ENCODE measurements at places on chromosomes 16 and 17.

GRCh38 chr17:48244814-48245213 is 137.2 kb downstream of the SNX11 start:
- no peak for DNase-seq
- peaks cover 19% of the 10 kb centered on the region for H3K4me1 ChIP-seq
- no peaks in the 10 kb centered on the region for H3K36me3 ChIP-seq
- H3K27me3 ChIP-seq, result no peaks in the 10 kb centered on the region

DNA sequence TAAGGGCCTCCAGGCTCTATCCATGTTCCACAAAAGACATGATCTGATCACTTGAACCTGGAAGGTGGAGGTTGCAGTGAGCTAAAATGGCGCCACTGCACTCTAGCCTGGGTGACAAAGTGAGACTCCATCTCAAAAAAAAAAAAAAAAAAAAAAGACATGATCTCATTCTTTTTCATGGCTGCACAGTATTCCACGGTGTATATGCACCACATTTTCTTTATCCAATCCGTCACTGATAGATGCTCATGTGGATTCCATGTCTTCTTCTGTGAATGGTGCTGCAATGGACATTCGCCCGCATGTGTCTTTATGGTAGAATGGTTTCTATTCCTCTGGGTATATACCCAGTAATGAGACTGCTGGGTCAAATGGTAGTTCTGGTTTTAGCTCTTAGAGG is 124.4 kb downstream of the ANKRD11 start:
- H3K4me3 ChIP-seq, result no peak overlapping the region
- no peak for DNase-seq
- peaks cover 86% of the 10 kb centered on the region for H3K4me1 ChIP-seq
- H3K27ac ChIP-seq, result no peak overlapping the region
- peaks cover 7% of the 10 kb centered on the region for H3K36me3 ChIP-seq

DNA sequence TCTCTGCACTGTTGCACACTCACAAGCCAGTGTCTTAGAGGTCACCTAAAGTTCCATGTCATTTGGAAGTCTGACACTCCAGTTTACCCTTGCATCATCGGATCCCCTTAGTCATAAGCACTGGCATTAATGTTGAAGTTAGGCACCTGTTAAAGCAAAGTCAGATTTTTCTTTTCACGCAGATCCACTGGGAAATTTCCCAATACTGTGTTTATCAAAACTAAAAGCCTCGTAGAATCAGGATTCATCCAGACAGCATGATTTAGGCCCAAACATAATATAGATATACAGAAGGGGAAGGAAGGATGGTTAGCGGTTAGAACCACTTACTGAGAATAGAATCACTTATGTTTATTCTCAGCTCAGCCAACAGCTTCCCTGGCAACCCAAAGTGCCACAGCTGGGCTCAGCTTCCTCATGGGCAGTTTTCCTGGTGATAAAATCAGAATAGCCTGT is 30.1 kb upstream of the HAPSTR1 start:
- H3K4me3 ChIP-seq, result no peak overlapping the region
- DNase-seq, result no peak
- no peaks in the 10 kb centered on the region for H3K4me1 ChIP-seq
- no peaks in the 10 kb centered on the region for H3K36me3 ChIP-seq
- no peak overlapping the region for H3K27ac ChIP-seq
- peaks cover 4% of the 10 kb centered on the region for H3K27me3 ChIP-seq

GRCh38 chr17:76369804-76370203 is 14.6 kb upstream of the SPHK1 start:
- no peaks in the 10 kb centered on the region for H3K36me3 ChIP-seq
- H3K4me1 ChIP-seq, result no peaks in the 10 kb centered on the region
- H3K27ac ChIP-seq, result no peak overlapping the region
- H3K27me3 ChIP-seq, result peaks cover 13% of the 10 kb centered on the region

GRCh38 chr16:60720060-60720459 is 1316.2 kb downstream of the CDH8 start:
- H3K27me3 ChIP-seq, result no peaks in the 10 kb centered on the region
- H3K4me3 ChIP-seq, result no peak overlapping the region
- H3K4me1 ChIP-seq, result no peaks in the 10 kb centered on the region
- H3K36me3 ChIP-seq, result no peaks in the 10 kb centered on the region
- no peak for DNase-seq

- no peak for DNase-seq
- peaks cover 49% of the 10 kb centered on the region for H3K4me1 ChIP-seq
- peak overlapping the region; percentile 44 for H3K4me3 ChIP-seq
- H3K36me3 ChIP-seq, result peaks cover 23% of the 10 kb centered on the region
- peak overlapping the region; percentile 81 for H3K27ac ChIP-seq
These were observed 19.2 kb downstream of the GJD3 start for GRCh38 chr17:40345161-40345993.

DNA sequence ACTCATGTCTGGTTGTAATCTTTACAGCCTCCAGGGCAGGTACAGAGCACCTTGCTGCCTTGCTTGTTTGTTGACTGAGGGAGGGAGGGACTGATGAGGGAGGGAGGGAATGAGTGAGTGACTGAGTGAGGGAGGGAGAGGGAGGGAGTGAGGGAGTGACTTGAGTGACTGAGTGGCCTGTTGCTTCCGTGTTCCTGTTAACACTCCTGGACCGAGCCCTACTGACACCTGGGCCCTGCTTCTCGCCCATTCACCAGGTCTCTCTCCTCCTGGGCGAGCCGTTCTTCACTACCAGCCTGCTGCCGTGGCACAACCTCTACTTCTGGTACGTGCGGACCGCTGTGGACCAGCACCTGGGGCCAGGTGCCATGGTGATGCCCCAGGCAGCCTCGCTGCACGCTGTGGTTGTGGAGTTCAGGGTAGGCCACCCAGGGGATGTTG is 41.2 kb downstream of the PRMT7 start:
- no peak overlapping the region for H3K4me3 ChIP-seq
- peaks cover 10% of the 10 kb centered on the region for H3K4me1 ChIP-seq
- H3K27ac ChIP-seq, result no peak overlapping the region
- no peak for DNase-seq
- no peaks in the 10 kb centered on the region for H3K27me3 ChIP-seq

GRCh38 chr17:34667656-34668055 is 88.3 kb downstream of the TMEM132E start:
- no peak overlapping the region for H3K27ac ChIP-seq
- peaks cover 39% of the 10 kb centered on the region for H3K27me3 ChIP-seq
- H3K4me3 ChIP-seq, result no peak overlapping the region
- H3K36me3 ChIP-seq, result no peaks in the 10 kb centered on the region

- DNase-seq, result no peak
- H3K4me3 ChIP-seq, result no peak overlapping the region
- H3K27ac ChIP-seq, result no peak overlapping the region
- peaks cover 2% of the 10 kb centered on the region for H3K27me3 ChIP-seq
- no peaks in the 10 kb centered on the region for H3K36me3 ChIP-seq
These were observed 14.1 kb downstream of the ARHGEF15 start for GRCh38 chr17:8324132-8324531.

DNA sequence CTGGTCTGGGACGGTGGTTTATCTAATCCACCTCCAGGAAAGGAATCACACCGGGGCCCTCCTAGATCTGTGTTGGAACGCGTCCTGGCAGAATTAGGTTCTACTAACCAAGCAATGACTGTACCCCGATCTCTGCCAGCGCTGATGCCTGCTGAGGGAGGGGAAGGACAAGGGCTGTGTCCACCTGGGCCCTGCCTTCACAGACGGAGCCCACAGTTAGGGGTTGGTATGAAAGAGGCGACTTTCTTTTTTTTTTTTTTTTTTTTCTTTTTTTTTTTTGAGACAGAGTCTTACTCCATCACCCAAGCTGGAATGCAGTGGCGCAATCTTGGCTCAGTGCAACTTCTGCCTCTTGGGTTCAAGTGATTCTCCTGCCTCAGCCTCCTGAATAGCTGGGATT is 9.9 kb upstream of the KRT19 start:
- peaks cover 26% of the 10 kb centered on the region for H3K27me3 ChIP-seq
- no peak overlapping the region for H3K4me3 ChIP-seq
- H3K27ac ChIP-seq, result no peak overlapping the region

- no peak overlapping the region for H3K27ac ChIP-seq
- H3K4me3 ChIP-seq, result peak overlapping the region; percentile 42
- DNase-seq, result peak; percentile 24
- H3K36me3 ChIP-seq, result no peaks in the 10 kb centered on the region
- peaks cover 57% of the 10 kb centered on the region for H3K27me3 ChIP-seq
- H3K4me1 ChIP-seq, result peaks cover 36% of the 10 kb centered on the region
These were observed 2.6 kb upstream of the GRIN2C start for GRCh38 chr17:74862108-74862901.

DNA sequence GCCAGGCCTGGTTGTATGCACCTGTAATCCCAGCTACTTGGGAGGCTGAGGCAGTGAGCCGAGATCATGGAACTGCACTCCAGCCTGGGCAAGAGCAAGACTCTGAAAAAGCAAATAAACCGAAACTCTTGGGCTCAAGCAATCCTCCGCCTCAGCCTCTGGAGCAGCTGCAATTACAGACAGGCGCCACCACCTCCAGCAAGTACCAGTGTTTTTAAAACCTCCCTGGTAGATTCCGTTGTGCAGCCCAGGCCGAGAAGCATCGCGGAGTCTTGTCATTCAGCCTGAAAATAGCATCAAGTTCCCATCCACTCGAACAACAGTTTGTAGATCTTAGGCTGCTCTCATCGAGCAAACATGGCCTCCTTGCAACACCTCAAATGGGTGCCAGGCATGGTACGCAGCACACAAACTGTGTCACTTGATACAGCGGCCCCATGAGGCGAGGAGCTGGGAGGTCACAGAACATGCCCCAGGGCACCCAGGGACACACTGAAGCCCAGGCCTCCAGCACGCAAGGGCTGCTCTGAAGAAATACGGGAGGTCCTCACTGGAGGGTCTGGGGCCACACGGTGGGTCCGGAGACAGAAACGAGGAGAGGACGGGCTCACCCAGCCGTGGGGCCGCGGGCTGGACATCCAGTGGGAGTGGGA is 18.1 kb downstream of the TMC6 start:
- H3K36me3 ChIP-seq, result peaks cover 82% of the 10 kb centered on the region
- H3K27ac ChIP-seq, result no peak overlapping the region
- H3K4me1 ChIP-seq, result peaks cover 3% of the 10 kb centered on the region
- DNase-seq, result no peak
- H3K4me3 ChIP-seq, result no peak overlapping the region
- H3K27me3 ChIP-seq, result no peaks in the 10 kb centered on the region

DNA sequence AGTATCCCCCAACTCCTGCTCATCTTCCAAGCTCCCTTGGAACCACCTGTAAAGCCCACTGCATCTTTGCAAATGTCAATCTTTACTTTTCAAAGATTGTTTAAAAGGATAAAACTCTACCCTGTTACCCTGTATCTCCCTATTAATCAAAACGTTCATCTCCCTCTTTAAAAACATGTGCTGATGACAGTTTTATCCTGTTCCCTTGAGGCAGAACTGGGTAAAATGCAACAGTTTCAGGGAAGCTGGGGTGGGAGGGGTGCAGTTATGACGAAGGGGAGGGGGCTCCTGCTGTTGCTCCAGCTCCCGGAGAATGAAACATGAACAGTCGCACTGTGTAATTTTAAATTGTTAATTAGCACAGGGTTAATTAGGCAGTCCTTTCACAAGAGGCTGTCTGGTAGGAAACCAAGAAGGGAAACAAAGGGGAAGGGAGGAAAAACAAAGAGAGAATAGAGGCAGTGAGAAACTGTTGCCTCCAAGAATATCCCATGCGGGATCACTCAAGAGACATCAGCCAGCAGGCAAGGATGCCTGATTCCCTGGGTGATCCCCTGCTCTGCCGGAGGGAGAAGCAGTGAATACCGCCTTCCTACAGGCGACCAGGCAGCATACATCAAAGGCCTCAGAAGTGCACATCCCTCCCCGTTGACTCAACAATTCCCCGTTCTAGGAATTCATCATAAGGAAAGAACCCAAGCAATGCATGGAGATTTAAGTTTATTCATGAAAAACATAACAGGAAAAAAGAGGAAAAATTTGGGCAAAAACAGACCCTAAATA is 84.2 kb downstream of the ZFHX3 start:
- no peaks in the 10 kb centered on the region for H3K27me3 ChIP-seq
- no peaks in the 10 kb centered on the region for H3K36me3 ChIP-seq
- no peak overlapping the region for H3K4me3 ChIP-seq
